ENCODE measurements at places on chromosomes 7 and 10.
A peak's percentile ranks its signal among the peaks of the same experiment; 100 is the strongest.

- H3K27ac ChIP-seq: no peak overlapping the region
- no peaks in the 10 kb centered on the region for H3K36me3 ChIP-seq
- H3K27me3 ChIP-seq: peaks cover 4% of the 10 kb centered on the region
- DNase-seq: no peak
- H3K4me1 ChIP-seq: peaks cover 7% of the 10 kb centered on the region
- H3K4me3 ChIP-seq: no peak overlapping the region
Observed at GRCh38 chr7:101112233-101112632, 14.7 kb upstream of the SERPINE1 start.

DNA sequence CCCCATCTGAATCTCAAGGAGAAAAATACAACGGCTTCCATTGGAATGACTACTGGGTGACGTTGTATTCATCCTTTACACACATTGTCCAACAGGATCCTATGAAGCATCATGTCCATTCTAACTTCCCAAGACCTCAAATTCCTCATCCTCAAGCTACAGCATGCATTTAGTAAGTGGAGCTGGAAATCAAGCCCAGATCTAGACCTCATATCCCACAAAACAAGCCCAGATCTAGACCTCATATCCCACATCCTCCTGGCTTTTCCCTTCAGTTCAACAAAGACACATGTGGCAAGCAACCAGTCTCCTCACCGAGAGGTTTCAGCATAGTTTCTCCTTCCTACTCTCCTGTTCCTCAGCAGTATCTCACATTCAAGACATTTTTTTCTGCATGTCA is 12.2 kb downstream of the IGF2BP3 start:
- H3K4me1 ChIP-seq: peaks cover 3% of the 10 kb centered on the region
- peaks cover 44% of the 10 kb centered on the region for H3K27me3 ChIP-seq
- no peaks in the 10 kb centered on the region for H3K36me3 ChIP-seq
- H3K27ac ChIP-seq: no peak overlapping the region

DNA sequence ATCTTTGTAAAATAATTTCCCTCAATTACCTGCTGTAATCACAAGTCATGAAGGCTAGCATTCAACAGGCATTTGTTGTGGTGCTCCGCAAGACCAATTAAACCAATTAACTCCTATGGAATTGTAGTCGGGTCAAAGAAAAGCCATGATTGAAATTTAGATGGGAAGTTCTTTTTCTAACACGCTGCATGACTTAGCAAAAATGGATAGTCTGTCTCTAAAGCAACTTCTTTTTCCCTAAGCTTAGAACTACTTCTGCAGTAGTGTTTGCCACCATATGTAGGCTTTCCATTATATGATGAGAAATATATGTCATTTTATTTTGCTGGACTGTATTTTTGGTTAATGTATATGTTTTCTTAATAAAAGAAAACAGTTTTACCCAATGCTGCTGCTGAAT is 119.1 kb downstream of the TSPAN12 start:
- no peak overlapping the region for H3K4me3 ChIP-seq
- H3K27me3 ChIP-seq: peaks cover 5% of the 10 kb centered on the region
- no peaks in the 10 kb centered on the region for H3K36me3 ChIP-seq
- H3K27ac ChIP-seq: no peak overlapping the region
- DNase-seq: no peak
- no peaks in the 10 kb centered on the region for H3K4me1 ChIP-seq

GRCh38 chr10:121975295-121976086 is 474 bp upstream of the NSMCE4A start:
- peaks cover 14% of the 10 kb centered on the region for H3K4me1 ChIP-seq
- peak overlapping the region; percentile 67 for H3K27ac ChIP-seq
- H3K27me3 ChIP-seq: no peaks in the 10 kb centered on the region
- peaks cover 12% of the 10 kb centered on the region for H3K36me3 ChIP-seq
- H3K4me3 ChIP-seq: peak overlapping the region; percentile 83

DNA sequence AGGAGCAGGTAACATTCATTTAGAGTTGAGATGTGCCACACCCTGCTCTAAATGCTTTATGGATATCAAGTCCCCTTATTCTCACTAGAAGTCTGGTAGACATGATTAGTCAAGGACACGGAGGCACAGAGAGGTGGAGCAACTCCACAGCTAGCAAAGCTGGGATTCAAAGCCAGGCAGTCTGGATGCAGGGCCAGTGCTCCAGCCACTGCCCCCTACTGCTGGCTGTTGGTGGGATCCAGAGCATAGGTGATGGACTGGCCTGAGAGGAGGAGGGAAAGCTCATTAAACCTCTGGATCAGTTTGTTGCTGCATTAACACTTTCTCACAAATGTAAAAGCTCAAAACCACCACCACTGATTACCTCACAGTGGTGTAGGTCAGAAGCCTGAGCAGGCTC is 22.6 kb upstream of the KBTBD2 start:
- peaks cover 4% of the 10 kb centered on the region for H3K4me1 ChIP-seq
- H3K27me3 ChIP-seq: no peaks in the 10 kb centered on the region
- DNase-seq: no peak
- no peak overlapping the region for H3K27ac ChIP-seq

GRCh38 chr7:41688012-41688625 is 14.8 kb downstream of the INHBA start:
- H3K27me3 ChIP-seq: peaks cover 4% of the 10 kb centered on the region
- H3K36me3 ChIP-seq: no peaks in the 10 kb centered on the region
- H3K4me3 ChIP-seq: no peak overlapping the region
- H3K27ac ChIP-seq: no peak overlapping the region

DNA sequence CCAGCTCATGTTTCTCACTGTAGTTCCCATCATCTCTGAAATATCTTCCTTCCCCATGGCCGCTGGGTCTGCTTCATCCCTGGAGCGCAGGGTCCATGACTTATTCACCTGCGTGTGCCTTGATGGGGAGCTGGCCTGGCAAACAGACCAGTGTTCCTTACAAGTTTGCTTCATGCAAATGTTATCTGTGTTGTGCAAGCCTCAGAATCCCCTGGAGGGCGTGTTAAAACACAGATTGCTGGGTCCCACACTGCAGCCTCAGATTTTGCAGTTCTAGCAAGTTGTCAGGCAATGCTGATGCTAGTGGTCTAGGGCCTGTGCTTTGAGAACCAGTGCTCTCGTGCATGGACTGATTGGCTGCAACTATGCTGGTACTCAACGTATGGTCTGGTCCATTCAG is 7.2 kb upstream of the DMBT1 start:
- H3K27me3 ChIP-seq: peaks cover 31% of the 10 kb centered on the region
- no peaks in the 10 kb centered on the region for H3K36me3 ChIP-seq
- DNase-seq: no peak
- H3K4me3 ChIP-seq: no peak overlapping the region
- no peaks in the 10 kb centered on the region for H3K4me1 ChIP-seq

- H3K36me3 ChIP-seq: peaks cover 42% of the 10 kb centered on the region
- H3K27me3 ChIP-seq: no peaks in the 10 kb centered on the region
- peak; percentile 81 for DNase-seq
- peak overlapping the region; percentile 83 for H3K4me3 ChIP-seq
- peak overlapping the region; percentile 100 for H3K27ac ChIP-seq
Observed at GRCh38 chr7:102426268-102427018, 6.9 kb upstream of the ORAI2 start.

GRCh38 chr10:114393886-114394285 is 10.4 kb downstream of the AFAP1L2 start:
- H3K4me1 ChIP-seq: peaks cover 6% of the 10 kb centered on the region
- DNase-seq: no peak
- H3K27ac ChIP-seq: no peak overlapping the region
- H3K27me3 ChIP-seq: peaks cover 50% of the 10 kb centered on the region

Data from stimulated activated naive B cell treated with anti-CD40 and anti-IgM and Interleukin-4, amounts not matched to agents 10 μg/mL and 1 μg/mL and 100 μg/mL, for 72 hours (primary cell).